ENCODE measurements at places on chromosomes 2 and 18. TPM values are rescaled to one million over a fixed set of nuclear protein-coding genes. Genes with fewer than 3 reads are reported as not detected.

Gene FOXD4L1
- total RNA-seq, result 0.35 TPM

Gene COLEC11
- total RNA-seq, result 0.53 TPM

Gene ASXL2
- 13.2 TPM for total RNA-seq

Gene FAM210A
- 24.1 TPM for total RNA-seq

Gene NLRC4
- 0.11 TPM for total RNA-seq

Data from A549 treated with AZD2906 at 1 μM for 4 hours (cell line).